ENCODE measurements at places on chromosomes 3 and 15. TPM values are rescaled to one million over a fixed set of nuclear protein-coding genes. Genes with fewer than 3 reads are reported as not detected.

DNA sequence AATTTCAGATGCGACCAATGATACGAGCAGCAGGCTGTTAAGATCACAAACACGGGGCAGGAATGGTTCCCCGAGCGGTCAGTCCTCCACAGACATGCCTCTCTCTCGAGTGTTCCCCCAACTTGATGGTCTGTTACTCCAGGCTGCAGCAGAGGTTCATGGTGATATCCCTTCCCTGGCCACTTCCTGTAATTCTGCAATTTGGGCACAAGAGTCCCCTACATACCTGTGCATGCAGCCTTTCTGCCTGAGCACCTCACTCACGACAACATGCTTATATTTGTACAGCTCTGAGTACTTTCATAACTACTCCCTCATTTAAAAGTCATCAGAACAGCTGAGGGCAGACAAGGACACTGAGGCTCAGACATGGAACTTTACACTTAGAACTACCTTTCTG lies 408.1 kb upstream of the NR2F2 start:
- no peak for DNase-seq

DNA sequence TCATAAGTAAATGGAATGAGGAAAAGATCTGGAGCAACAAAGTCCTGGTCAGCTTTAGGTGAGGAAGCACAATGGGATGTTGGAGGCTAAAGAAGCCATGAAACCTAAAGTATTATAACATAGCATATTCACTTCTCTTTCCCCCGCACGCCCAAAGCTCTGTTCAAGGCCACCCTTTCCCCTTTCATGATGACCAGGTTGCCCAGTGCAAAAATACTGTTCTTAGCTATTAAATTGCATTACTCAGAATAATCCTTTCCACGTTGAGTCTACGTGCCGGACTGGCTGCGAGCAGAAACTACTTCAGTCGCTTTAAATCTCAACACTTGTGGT lies 589 bp upstream of the MAPKBP1 start:
- DNase-seq, result no peak

SEMA4B gene
- total RNA-seq, result 6.8 TPM

- no peak for DNase-seq
Measured at GRCh38 chr3:162094301-162094700, 597.7 kb downstream of the OTOL1 start.

GRCh38 chr3:156705761-156706616 lies 31.6 kb downstream of the TIPARP start:
- DNase-seq, result no peak
